Fibroblast of lung (primary cell): ENCODE measurements at places on chromosomes 1 and 21. TPM values are rescaled to one million over a fixed set of nuclear protein-coding genes. Genes with fewer than 3 reads are reported as not detected.

Gene IVL
- 0.10 and 0.34 TPM in 2 replicates for polyA plus RNA-seq

Gene GLMN
- polyA plus RNA-seq: 8.1 and 9.1 TPM in 2 replicates

Gene RAB3B
- polyA plus RNA-seq: 45.2 and 51.6 TPM in 2 replicates

Gene TRIM17
- polyA plus RNA-seq: 0.07 and 0.12 TPM in 2 replicates

Gene SPATA17
- 0.18 and 0.89 TPM in 2 replicates for polyA plus RNA-seq

Gene SH2D2A
- not detected in 2 replicates for polyA plus RNA-seq

Gene CCDC17
- polyA plus RNA-seq: 0.05 and 0.09 TPM in 2 replicates

Gene HCRTR1
- not detected in 2 replicates for polyA plus RNA-seq

Gene SPRR3
- not detected in 2 replicates for polyA plus RNA-seq

Gene FALEC
- polyA plus RNA-seq: 0.15 TPM in 1 of 2 replicates, not detected in the other

Gene WDR64
- not detected in 2 replicates for polyA plus RNA-seq

Gene COL18A1
- 9.0 and 24.3 TPM in 2 replicates for polyA plus RNA-seq

Gene ZCCHC17
- 62.3 and 64.8 TPM in 2 replicates for polyA plus RNA-seq

Gene ZNF648
- not detected in 2 replicates for polyA plus RNA-seq

Gene LRRIQ3
- polyA plus RNA-seq: 0.56 and 0.80 TPM in 2 replicates

Gene RASAL2
- polyA plus RNA-seq: 20.5 and 21.8 TPM in 2 replicates

Gene ARHGAP29
- 35.4 and 37.3 TPM in 2 replicates for polyA plus RNA-seq

Gene FCRL5
- 0.05 TPM in 1 of 2 replicates, not detected in the other for polyA plus RNA-seq

Gene STIL
- 6.2 and 17.1 TPM in 2 replicates for polyA plus RNA-seq

Gene S100A9
- polyA plus RNA-seq: not detected in 2 replicates

Gene ZBTB8A
- polyA plus RNA-seq: 6.0 and 6.9 TPM in 2 replicates

Gene DIRAS3
- 2.9 and 6.5 TPM in 2 replicates for polyA plus RNA-seq

Gene PGBD5
- 0.05 and 0.10 TPM in 2 replicates for polyA plus RNA-seq

Gene SERTAD4
- 0.87 and 7.6 TPM in 2 replicates for polyA plus RNA-seq

Gene CFHR4
- 0.06 TPM in 1 of 2 replicates, not detected in the other for polyA plus RNA-seq

Gene UBASH3A
- not detected in 2 replicates for polyA plus RNA-seq

Gene DLGAP3
- polyA plus RNA-seq: 0.02 TPM in 1 of 2 replicates, not detected in the other

Gene DMRTA2
- polyA plus RNA-seq: 0.05 and 0.09 TPM in 2 replicates

Gene HORMAD1
- not detected in 2 replicates for polyA plus RNA-seq

Gene NR5A2
- 0.01 TPM in 1 of 2 replicates, not detected in the other for polyA plus RNA-seq

Gene TNNI3K
- 0.27 and 0.91 TPM in 2 replicates for polyA plus RNA-seq

Gene CFAP74
- not detected in 2 replicates for polyA plus RNA-seq

Gene PODN
- 21.8 and 31.6 TPM in 2 replicates for polyA plus RNA-seq

Gene MMEL1
- 0.02 and 0.60 TPM in 2 replicates for polyA plus RNA-seq

Gene LCE1F
- polyA plus RNA-seq: not detected in 2 replicates

Gene KRTAP7-1
- polyA plus RNA-seq: not detected in 2 replicates
